ENCODE measurements at places on chromosomes 3 and 15.

DNA sequence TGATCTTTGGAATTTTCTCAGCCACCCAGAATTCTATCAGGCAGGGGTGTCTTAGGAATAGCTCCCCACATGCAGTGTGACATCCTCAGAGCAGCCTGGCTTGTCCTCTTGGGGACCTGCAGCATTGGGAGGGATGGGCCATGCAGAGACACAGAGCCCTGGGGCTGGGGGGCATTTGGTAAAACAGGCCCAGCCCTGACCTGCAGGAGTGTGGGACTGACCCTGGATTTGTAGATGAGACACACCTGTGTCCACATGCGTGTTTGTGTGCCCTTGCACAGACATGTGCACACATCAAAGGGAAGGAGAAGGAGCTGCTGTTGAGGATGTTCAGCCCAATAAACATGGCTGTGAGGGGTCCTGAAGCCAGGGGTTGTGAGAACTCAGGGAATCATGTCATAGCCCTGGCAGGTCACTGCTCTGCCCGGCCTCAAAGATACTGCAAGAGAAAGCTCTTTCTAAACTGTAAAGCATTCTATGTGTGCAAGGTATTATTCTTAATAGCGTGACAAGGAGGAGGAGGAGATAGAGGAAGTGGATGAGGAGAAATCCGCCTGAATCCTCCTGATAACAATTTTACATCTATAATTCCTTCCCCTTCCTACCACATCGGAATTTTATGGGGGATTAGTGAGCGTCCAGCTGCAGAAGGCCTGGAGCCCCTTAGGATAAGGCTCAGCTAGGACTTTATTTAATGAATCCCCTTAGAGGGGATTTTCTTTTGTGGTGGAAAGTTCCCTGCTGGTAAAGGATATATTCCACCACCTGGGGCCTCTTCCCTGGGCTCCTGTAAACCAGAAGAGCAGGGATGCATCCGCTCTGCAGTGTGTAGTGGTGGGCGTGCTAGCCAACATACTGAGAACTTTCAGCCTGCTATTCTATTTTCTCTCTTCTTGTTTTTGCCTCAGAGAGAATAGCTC is 245.5 kb downstream of the EPHB1 start:
- DNase-seq, result no peak

DNA sequence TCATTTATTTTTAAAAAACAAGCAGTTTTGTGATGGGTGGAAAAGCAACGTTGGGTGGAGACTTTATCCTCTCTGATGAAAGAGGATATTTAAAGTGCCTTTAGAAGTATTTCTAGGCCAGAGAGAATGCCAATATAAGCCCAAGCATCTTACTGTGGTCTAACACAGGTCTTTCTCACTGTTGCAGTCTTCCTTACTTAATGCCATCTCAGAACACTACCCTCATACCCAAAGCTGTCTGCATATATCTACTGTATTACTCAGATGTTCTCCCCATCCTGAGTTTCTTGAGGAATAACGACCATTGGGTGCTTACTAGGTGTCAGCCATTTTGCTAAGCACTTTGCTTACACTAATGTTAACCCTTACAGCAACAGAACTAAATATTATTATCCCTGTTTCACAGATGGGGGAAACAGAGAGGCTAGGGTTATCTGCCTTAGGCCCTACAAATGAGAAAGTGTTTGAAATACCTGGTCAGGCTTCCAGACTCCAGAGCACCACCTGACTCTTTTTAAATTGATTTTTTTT is 29.8 kb upstream of the EBLN2 start:
- no peak for DNase-seq

- no peak for DNase-seq
Measured at GRCh38 chr15:93060336-93061248, 28.4 kb downstream of the RGMA start.

DNA sequence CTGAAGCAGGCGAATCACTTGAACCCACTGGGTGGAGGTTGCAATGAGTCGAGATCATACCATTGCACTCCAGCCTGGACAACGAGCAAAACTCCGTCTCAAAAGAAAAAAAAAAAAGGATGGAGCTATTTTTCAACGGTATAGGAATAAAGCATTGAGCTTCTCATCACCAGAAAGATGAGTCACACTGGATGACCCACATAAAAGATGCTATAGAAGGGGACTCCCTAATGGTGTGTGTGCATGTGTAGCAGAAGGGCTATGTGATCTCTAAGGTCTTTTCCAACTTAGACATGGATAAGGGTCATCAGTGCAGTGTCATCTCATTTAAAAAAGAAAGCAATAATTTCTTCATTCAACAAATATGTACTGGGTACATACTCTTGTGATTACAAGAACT is 476.0 kb downstream of the MFSD1 start:
- DNase-seq, result no peak

GRCh38 chr3:157027861-157028745 is 131.8 kb downstream of the CCNL1 start:
- DNase-seq, result no peak

DNA sequence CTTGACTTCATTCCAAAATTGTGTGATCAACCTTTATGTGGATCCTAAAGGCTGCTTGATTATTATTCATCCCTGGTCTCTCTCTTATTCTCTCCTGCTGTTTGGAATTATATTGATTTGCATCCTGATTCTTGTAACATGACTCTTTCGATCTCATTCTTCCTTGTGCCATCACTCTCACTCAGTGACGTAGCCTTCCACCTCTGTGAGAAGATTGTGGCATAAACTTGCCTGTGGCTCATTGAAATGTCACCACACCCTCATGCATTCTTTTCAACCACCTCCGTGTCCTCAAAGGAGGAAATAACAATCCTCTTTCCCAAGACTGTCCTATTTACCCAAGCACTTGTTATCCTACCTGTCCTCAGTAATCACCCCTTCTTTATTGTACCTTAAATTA is 41.3 kb upstream of the GCNT3 start:
- no peak for DNase-seq

DNA sequence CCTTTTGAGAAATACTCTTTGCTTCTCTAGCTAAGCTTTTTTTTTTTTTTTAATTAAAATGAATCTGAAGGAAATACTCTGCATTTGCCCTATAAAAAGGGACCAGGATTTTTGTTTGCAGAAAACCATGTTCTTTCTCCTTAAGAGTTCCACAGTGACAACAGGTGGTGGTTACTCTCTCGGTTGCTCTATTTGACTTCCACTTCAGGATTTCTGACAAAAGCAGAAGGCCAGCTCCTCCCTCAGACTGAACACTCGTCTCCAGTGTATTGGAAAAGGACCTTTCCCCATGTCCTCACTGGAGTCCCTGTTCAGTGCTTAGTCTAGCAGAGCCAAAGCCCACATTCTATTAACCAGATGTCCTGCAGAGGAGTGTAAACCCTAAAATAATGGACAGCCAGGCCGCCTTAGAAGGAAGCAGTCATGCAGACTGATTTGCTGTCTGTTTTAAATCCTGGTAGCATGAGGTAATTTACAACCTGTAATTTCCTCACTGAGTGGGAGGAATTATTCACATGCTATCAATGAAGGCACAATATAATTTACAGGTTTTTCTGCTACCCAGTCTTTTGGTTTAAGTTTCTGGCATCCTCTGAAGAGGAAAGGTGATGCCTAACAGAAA is 599.3 kb downstream of the PYDC2 start:
- DNase-seq, result no peak

DNA sequence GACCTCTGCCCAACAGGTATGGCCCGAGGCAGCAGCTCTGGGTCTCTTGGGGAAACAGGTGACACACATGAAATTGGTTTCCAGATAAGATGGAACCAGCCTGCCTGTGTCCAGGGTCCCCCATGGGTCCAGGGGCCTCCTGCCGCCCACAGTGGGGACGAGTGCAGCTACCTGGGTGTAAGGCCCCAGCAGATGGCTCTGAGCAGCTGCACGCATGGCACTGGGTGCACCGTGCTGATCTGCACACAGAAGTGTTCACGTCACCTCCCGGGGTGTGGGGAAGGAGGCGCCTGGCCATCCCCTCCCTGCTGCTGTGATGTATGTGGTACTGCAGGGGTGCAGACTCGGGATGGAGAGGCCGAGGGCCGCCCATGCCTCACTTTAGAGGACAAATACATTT is 63.6 kb downstream of the NIPA2 start:
- no peak for DNase-seq

DNA sequence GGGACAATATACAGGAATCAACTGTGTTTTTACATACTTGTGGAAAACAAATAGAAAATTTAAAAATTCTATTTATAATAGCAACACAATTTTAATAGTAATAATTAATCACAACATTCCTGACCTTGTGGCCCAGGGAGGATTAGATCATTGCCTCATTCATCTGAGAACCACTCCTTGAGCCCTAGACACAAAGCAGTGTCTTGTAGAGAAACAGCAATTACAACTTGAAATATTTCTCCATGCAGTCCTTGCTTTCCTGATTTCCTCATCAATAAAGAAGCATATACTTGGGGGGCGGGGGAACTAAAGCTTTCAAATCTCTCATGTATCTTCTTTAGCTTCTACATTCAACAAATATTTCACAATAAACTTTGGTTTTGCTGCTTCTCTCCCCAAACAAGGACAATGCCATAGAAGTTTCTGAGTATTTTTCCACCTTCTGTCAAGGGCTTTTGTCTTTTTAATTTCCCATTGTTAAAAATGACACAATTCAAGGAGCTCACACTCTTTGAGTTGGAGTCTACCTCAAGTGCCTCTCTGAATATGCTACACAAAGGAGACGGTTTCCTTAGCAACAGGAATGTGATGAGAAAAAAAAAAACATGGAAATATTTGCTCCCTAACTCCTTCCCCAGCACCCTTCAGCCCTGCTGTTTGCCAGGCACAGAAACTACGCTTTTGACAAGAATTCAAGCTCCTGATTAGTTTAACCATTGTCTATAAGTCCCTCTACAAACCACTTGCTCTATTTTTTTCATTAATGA is 118.8 kb downstream of the ARPP21 start:
- DNase-seq, result no peak

- DNase-seq, result no peak
Measured at GRCh38 chr3:89617706-89618105, 510.3 kb downstream of the EPHA3 start.

DNA sequence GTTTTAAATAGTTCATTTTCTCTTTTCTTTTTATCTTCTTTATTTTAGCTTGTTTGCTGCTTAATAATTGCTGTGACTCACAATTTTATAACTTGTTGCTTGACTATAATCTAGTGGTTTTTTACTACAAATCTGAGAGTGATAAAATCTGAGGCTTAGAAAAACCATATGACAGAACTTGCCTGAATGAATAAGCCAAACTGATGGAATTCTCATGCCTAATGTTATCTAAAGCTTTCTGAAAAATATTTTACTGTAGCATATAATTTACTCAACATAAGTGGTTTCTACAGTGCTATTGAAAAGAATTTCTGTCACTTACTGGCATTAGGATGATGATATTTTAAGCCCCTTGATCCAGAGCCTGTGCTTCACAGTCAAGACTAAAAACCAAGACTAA is 175.1 kb downstream of the VGLL3 start:
- DNase-seq, result no peak

DNA sequence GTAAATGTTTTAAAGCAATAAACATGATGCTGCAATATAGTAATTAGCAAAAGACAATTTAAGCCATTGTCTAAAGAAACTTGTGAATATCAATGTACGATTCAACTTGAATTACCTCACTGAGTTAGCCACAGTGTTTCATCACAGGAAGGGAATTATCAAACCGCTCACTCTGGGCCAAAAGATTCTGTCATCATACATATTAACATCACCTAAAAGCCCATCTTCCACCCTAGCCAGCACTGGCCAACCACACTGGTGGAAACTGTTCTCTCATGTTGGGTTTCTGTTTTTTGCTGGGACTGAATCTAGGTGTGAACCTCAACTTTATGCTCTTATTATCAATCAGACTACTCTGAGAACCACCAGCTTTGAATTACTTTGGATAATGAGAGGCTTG is 497.7 kb upstream of the THBS1 start:
- no peak for DNase-seq

DNA sequence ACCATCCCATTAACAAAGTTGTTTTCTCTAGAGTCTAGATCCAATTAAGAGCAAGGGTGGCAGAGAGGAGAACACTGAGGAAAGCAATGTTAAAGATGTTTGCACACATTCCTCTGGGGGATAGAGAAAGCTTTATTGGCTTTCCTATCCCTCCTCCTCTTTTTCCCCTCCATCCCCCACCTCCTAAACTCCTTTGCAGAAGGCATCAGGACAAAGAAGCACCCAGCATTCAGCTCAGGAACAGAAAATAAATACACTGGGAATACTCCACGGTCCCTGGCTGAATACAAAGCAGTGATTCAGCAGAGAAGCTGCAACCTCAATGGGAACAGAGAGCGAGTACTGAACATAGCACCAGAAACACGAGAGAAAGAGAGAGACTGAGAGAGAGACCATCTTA is 21.9 kb downstream of the LSAMP start:
- DNase-seq, result no peak

DNA sequence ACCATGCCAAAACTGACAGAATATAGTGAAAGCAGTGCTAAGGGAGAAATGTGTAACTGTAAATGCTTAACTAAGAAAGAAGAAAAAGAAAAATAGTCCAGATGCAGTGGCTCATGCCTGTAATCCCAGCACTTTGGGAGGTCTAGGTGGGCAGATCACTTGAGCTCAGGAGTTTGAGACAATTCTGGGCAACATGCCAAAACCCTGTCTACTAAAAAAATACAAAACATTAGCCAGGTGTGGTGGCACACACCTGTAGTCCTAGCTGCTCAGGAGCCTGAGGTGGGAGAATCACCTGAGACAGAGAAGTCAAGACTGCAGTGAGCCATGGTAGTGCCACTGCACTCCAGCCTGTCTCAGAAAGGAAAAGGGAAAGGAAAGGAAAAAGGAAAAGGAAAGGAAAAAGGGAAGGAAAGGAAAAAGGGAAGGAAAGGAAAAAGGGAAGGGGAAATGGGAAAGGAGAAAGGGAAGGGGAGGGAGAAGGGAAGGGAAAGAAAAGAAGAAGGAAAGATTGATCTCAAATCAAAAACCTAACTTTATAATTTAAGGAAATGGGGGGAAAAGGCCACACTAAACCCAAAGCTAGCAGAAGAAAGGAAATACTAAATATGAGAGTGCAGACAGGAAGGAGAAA is 20.3 kb downstream of the C3orf33 start:
- no peak for DNase-seq

GRCh38 chr3:108281670-108282069 is 14.7 kb upstream of the HHLA2 start:
- no peak for DNase-seq

DNA sequence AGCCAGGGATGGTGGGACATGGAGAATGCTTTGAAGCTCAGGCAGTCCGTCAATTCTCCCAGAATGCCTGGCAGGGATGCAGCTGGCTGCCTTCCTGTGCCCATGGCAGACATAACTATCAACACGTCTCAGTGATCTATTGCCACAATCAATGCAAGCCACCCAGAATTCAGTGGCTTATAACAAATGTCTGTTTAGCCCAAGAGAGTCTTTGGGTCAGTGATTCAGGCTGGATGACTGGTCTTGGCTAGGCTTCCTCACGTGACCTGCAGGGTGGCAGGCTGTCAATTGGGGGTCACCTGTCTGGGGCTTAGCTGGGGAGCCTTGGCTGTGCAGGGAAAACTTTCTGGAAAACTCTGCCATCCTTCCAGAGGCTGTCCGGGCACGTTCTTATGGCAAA is 213.1 kb upstream of the LRRFIP2 start:
- DNase-seq, result no peak
